ENCODE measurements at places on chromosomes 11 and 22.

DNA sequence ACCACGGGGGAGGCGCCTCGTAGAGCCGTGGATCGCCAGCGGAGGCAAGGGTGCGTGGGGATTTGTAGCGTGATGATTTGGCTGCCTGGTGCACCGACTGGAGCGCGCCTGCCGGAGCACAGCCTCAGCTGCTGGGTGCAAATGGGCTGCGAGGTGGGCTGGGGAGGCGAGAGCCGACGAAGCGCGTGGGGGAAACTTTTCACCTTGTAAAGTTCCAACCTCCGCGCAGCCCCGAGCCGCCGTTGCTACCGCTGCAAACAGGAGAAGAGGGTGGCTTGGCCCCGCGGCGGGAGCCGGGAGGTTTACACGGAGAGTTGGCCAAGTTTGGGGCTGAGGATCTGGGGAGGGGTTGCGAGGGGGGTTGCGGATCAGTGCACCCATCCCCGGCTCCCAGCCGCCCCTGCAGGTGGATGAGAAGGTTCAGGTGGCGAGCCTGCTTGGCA, 528 bp downstream of the FAT3 start:
- DNase-seq: no peak

DNA sequence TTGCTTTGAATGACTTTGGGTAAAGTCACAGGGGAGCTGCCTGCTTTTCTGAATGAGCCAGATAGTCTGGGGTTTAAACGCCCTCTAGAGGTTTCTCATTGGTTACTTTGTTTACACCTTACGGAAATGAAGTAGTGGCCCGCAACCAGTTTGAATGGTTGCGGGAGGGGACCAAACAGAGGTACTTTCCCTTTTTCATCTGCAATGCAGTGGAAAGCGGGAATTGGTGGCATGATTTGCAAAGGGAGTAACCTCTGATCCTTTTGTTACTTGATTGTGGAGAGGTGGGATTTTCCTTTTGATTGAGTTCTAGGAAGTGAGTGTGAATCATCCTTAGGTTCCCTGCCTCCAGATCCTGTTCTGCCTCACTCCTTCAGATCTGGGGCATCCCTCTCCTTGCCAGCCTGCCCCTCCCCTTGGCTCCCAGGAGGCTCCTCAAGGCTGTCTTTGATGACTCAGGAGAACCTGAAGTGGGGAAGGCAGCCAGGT, 15.9 kb upstream of the GLYATL1 start:
- DNase-seq: peak; percentile 41

DNA sequence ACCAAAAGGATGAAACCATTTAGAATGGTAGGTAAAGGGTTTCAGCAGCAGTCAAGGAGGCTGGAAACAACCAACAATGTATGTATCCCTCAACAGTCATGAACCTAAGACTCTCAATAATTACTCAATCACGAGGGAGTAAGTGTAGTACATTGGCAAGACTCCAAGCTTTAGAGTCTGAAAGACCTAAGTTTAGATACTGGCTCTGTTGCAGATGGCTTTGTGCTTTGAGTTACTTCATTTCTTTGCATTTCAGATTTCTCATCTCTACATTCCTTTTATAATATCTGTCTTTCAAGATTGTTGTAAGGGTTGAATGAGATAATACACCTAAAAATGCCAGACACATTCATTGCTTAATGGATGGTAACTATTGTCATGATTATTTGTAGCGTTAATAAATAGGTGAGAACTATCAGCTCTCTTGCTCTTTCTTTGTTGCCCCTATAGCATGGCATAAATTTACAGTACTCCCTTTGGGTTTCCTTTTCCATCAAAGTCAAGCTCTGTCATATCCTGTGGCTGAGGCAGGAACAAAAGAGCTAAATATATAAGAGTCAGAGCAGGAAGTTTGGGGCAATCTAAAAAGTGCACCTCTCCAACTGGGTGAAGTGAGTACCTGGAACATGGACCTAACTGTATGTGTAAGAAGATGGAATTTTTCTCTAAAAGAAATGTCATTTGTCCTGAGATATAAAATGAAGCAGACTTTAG, 228.2 kb upstream of the ZC3H12C start:
- no peak for DNase-seq

DNA sequence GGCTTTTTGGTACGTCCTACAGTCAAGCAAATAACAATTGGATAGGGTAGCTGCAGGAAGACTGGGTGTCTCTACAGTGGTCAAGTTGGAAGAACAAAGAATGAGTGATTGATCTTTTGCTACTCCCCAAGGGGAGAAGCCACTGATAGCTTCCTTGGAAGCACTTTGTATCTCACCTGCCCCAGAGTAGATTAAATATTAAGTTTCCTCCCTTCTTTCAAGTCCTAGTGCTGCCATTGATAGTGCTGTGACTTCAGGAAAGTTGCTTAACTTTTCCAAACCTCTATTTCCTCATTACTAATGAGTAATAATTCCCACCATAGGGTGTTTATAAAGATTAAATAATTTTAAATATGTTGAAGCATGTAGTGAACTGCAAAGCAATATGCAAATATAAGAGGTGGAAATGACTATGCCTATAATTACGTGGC, 35.6 kb upstream of the EHF start:
- DNase-seq: no peak

- no peak for DNase-seq
Observed at GRCh38 chr11:130831506-130831905, 84.8 kb downstream of the SNX19 start.

DNA sequence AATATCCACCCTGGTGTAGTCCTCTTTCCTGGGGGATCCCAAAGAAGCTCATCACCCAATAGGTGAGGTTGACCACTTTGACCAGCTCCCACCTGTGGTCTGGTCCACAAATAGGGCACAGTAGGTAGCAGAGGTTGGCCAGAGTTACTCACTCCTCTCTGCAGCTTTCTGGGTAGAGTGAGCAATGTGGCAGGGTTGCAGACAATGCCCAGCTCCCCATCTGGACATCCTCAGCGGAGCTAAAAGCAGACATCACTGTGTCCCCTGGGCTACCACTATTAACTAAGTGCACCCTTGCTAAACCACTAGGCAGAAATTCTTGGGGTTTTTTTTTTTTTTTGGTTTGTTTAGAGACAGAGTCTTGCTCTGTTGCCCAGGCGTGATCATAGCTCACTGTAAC, 48.4 kb upstream of the TP53I11 start:
- no peak for DNase-seq

- DNase-seq: no peak
Observed at GRCh38 chr11:134560066-134560465, 148.0 kb upstream of the B3GAT1 start.

- DNase-seq: peak; percentile 4
Observed at GRCh38 chr11:2777871-2778629, 78.3 kb upstream of the KCNQ1OT1 start.

DNA sequence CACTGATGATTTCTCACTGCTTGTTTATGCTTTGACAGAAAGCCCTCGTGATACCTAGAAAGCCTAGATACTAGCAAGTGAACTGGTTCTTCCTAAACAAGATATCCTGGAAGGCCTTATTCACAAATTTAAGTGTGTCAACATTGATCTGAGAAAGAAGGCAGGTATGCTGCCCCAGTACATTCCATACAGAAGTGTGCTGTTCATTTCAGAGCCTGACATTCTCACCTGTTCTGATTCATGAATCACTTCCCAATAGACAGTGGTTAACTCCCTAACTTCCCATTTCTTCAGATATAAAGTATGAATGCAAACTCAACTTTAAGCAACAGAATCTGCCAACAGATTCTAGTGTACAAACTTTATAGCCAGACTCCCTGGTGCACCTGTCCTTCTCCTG, 15.5 kb upstream of the RASSF10 start:
- no peak for DNase-seq

- no peak for DNase-seq
Observed at GRCh38 chr11:127627629-127628457, 627.3 kb upstream of the KIRREL3 start.

DNA sequence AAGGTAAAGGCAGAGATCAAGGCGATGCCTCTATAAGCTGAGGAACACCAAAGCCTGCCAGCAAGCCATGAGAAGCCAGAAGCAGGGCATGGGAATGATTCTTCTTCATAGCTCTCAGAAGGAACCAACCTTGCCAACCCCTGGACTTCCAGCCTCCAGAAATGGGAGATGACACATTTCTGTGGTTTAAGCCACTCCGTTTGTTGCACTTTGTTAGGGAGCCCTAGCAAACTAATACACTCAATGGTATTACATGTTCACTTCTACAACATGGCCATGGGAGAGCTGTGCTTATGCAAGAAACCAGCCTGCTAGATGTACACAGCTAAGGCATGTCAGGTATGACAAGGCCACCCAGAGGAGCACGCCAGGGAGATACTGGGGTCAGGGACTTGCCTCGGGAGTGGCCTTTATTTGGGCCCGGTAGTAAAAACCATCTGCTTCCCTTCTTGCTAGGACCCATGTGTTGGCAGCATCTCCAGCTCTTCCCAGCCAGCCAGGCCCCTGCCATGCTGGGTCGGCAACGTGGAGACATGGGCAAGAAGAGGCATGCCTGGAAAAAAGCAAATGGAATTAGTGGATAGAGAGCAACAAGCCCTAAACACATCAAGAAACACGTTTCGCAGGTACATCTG, 3.6 kb downstream of the C11orf16 start:
- no peak for DNase-seq

- no peak for DNase-seq
Observed at GRCh38 chr11:116249561-116249960, 523.2 kb downstream of the BUD13 start.

DNA sequence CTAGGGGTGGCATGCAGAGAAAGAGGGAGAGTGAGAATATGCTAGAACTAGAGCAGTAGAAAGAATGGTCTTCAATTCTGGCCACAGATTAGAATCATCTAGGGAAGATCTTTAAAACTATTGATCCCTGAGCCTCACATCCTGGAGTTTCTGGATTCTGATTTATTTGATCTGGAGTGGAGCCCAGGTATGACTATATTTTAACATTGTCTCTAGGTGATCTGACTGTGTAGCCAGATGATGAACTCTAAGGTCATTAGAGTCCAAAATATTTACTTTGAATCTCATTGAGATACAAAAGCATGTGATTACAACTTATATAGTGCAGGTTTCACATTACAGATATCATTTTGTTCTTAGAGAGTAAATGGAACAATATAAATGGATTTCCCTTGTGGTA, 79.7 kb downstream of the FDX1 start:
- DNase-seq: no peak

DNA sequence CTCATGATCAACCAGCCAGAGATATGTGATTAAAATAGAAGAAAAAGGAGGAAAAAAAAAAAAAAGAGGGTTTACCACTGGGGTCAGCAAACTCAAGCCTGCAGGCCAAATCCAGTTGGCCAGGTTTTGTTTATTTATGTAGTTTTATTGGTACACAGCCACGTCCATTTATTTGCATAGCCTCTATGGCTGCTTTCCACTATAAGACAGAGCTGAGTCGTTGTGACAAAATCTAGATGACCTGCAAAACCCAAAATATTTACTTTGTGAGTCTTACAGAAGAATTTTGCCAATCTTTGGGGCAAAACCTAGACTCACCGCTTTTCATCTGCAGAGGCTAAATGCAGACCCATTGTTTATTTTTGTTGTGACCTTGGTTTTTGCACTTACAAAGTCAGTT, 87.1 kb downstream of the TENM4 start:
- no peak for DNase-seq

Measured in activated CD4-positive, alpha-beta T cell treated with anti-CD3 and anti-CD28 coated beads, Interleukin-2, amount 10 ng/mL, durations not matched to agents 7 days and 5 days (primary cell).